ENCODE measurements at places on chromosomes 16 and 17. TPM values are rescaled to one million over a fixed set of nuclear protein-coding genes. Genes with fewer than 3 reads are reported as not detected.

- H3K4me1 ChIP-seq: peaks cover 11% of the 10 kb centered on the region
- no peaks in the 10 kb centered on the region for H3K36me3 ChIP-seq
- no peak for DNase-seq
Measured at GRCh38 chr16:52573365-52574299, 26.7 kb upstream of the TOX3 start.

GRCh38 chr16:28193530-28194423, 18.0 kb downstream of the XPO6 start:
- H3K36me3 ChIP-seq: peaks cover 13% of the 10 kb centered on the region
- H3K27ac ChIP-seq: no peak overlapping the region
- no peak overlapping the region for H3K4me3 ChIP-seq
- H3K4me1 ChIP-seq: peaks cover 21% of the 10 kb centered on the region
- no peaks in the 10 kb centered on the region for H3K27me3 ChIP-seq
- DNase-seq: no peak

GRCh38 chr17:78069695-78070094, 58.9 kb downstream of the TMC6 start:
- H3K36me3 ChIP-seq: peaks cover 20% of the 10 kb centered on the region
- no peak overlapping the region for H3K4me3 ChIP-seq
- H3K27ac ChIP-seq: no peak overlapping the region
- DNase-seq: no peak
- H3K27me3 ChIP-seq: no peaks in the 10 kb centered on the region

GRCh38 chr16:19389246-19389645, 28.4 kb upstream of the TMC5 start:
- H3K27me3 ChIP-seq: peaks cover 20% of the 10 kb centered on the region
- H3K27ac ChIP-seq: no peak overlapping the region
- no peak overlapping the region for H3K4me3 ChIP-seq

- no peaks in the 10 kb centered on the region for H3K27me3 ChIP-seq
- no peaks in the 10 kb centered on the region for H3K4me1 ChIP-seq
- no peak for DNase-seq
- H3K27ac ChIP-seq: peak overlapping the region; percentile 76
Measured at GRCh38 chr17:41627316-41628072, 3.1 kb upstream of the KRT17 start.

GRCh38 chr17:38873640-38874380, 4.0 kb downstream of the LASP1 start:
- peak overlapping the region; percentile 93 for H3K4me3 ChIP-seq
- no peak for DNase-seq
- H3K36me3 ChIP-seq: peaks cover 2% of the 10 kb centered on the region

GRCh38 chr17:48484850-48485249, 46.0 kb downstream of the HOXB1 start:
- no peak overlapping the region for H3K27ac ChIP-seq
- H3K36me3 ChIP-seq: no peaks in the 10 kb centered on the region
- peaks cover 79% of the 10 kb centered on the region for H3K27me3 ChIP-seq
- no peak for DNase-seq
- no peak overlapping the region for H3K4me3 ChIP-seq

DNA sequence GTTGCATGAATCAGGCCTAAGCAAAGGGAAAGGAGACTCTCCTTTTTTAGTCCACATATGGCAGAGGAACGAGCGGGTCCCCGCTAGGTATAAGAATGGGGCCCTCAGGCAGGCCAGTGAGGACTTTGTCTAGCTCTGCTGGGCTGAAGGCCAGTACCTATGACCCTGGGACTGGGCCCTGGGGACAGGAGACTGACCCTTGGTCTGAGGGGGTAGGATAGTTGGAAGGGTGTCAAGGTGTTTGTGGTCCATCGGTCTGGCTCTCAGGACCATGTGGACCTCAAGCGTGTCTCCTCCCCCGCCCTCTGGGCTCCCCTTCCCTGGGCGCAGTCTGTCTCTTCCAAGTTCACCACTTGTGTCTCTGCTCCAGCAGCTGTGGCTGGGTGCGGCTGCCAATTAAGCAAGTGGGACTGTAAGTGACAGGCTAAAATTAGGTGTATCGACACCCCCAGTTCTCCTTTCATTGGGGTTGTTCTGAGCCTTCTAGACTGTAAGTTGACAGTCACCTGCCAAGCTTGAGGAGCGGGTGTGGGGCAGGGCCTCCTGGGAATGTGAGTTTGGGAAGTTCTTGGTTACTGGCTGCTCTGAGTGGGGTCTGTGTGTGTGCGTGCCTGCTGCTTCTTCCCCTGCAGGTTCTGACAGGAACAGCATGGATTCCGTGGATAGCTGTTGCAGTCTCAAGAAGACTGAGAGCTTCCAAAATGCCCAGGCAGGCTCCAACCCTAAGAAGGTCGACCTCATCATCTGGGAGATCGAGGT, 24.5 kb downstream of the AKAP1 start:
- H3K4me3 ChIP-seq: no peak overlapping the region
- no peak overlapping the region for H3K27ac ChIP-seq
- H3K36me3 ChIP-seq: peaks cover 3% of the 10 kb centered on the region
- H3K4me1 ChIP-seq: peaks cover 18% of the 10 kb centered on the region
- no peaks in the 10 kb centered on the region for H3K27me3 ChIP-seq

GRCh38 chr17:5254903-5255521, 20.4 kb upstream of the SCIMP start:
- peaks cover 5% of the 10 kb centered on the region for H3K4me1 ChIP-seq
- no peaks in the 10 kb centered on the region for H3K36me3 ChIP-seq
- no peak overlapping the region for H3K27ac ChIP-seq
- no peak overlapping the region for H3K4me3 ChIP-seq
- no peak for DNase-seq

- no peaks in the 10 kb centered on the region for H3K4me1 ChIP-seq
- DNase-seq: no peak
- no peak overlapping the region for H3K27ac ChIP-seq
- peaks cover 38% of the 10 kb centered on the region for H3K27me3 ChIP-seq
- no peak overlapping the region for H3K4me3 ChIP-seq
Measured at GRCh38 chr16:88541831-88542616, 28.2 kb upstream of the ZC3H18 start.

DNA sequence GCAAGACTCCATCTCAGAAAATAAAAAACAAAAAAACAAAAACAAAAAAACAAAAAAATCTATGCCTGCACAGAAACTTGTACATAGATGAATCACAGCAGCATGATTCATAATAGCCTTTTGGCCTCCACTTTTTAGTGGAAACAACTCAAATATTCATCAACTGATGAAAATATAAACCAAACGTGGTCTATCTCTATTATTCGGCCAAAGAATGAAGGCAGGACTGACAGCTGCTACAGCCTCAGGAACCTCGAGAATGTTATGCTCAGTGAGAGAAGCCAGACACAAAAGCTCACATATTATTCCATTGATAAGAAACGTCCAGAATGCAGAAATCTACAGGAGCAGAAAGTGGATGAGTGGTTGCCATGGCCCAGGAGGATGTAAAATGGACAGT, 19.8 kb downstream of the PPL start:
- DNase-seq: no peak
- no peaks in the 10 kb centered on the region for H3K4me1 ChIP-seq
- H3K36me3 ChIP-seq: no peaks in the 10 kb centered on the region
- no peak overlapping the region for H3K4me3 ChIP-seq

DNA sequence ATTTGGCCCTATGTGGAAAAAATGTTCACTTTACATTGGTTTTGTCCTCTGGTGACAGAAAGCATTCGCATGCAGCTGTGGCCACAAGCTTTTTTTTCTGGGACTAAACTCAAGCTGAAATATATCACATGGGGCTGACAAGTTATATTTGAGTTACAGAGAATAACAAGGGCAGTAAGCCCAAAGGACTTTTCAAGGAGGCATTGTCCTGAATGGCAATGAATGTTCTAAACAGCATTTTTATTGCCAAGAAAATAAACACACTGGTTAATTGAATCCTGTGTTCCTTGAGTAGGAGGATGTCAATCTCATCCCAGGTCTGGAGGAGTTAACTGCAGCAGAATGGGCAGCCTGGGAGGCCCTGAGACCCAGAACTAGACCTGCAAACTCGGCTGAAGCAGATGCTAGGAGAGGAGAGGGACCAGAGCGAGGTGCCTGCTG, 114.5 kb downstream of the COPRS start:
- no peaks in the 10 kb centered on the region for H3K36me3 ChIP-seq
- no peak overlapping the region for H3K27ac ChIP-seq
- no peak for DNase-seq

- H3K27me3 ChIP-seq: no peaks in the 10 kb centered on the region
- H3K4me3 ChIP-seq: no peak overlapping the region
- H3K36me3 ChIP-seq: peaks cover 13% of the 10 kb centered on the region
- H3K27ac ChIP-seq: no peak overlapping the region
Measured at GRCh38 chr17:36525113-36525512, 9.6 kb downstream of the MYO19 start.

DNA sequence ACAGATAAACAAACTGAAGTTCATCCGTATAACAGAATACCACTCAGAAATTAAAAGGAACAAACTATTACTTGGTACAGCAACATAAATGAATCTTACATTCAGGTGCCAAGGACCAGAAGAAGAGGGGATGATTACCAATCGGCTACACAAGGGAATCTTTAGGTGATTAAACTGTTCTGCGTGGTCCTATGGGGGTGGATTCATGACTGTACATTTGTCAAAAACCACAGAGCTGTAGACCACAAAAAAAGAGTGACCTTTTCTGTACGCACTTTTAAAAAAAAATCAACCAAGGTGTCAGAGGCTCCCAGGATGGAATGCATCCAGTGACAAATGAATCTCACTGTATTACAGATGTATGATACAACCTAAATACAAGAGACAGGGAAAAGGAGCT, 110.8 kb downstream of the CDYL2 start:
- no peak overlapping the region for H3K27ac ChIP-seq
- DNase-seq: no peak
- H3K36me3 ChIP-seq: no peaks in the 10 kb centered on the region
- no peak overlapping the region for H3K4me3 ChIP-seq
- no peaks in the 10 kb centered on the region for H3K4me1 ChIP-seq
- peaks cover 47% of the 10 kb centered on the region for H3K27me3 ChIP-seq

DNA sequence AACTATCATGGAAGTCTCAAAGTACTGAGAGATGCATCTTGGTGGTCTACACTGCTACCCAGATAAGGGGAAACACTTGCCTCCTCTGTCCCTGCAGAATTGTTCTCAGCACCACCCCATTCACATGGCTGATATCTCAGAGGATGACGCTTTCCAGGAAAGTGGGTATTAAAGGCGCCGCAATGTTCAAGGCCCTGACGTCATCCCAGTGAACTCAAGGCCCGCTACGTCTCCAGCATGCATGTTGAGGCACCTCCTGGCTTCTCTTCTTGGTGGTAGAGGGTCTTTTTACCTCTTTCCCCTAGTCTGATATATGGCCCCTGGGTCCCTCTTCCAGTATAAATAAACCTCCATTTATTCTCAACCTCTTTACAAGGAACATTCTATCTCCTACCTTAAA, 1.0 kb downstream of the OR1A1 start:
- H3K27ac ChIP-seq: no peak overlapping the region
- H3K36me3 ChIP-seq: no peaks in the 10 kb centered on the region
- DNase-seq: no peak
- peaks cover 32% of the 10 kb centered on the region for H3K27me3 ChIP-seq
- H3K4me1 ChIP-seq: no peaks in the 10 kb centered on the region
- H3K4me3 ChIP-seq: no peak overlapping the region

DNA sequence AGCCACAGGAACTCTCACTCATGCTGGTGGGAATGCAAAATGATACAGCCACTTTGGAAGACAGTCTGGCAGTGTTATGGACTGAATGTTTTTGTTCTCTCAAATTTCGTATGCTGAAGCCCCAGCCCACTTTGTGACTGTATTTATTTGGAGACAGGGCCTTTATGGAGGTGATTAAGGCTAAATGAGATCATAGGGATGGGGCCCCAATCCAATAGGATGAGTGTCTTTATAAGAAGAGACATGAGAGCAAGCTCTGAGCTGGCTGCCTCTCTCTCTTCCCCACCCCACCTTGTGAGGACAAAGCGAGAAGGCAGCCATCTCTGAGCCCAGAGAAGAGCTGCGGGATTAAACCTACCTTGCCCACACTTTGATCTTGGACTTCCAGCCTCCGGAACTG, 21.9 kb upstream of the RAI1 start:
- no peak overlapping the region for H3K4me3 ChIP-seq
- H3K27me3 ChIP-seq: no peaks in the 10 kb centered on the region
- H3K4me1 ChIP-seq: peaks cover 24% of the 10 kb centered on the region
- no peak for DNase-seq
- peaks cover 3% of the 10 kb centered on the region for H3K36me3 ChIP-seq
- no peak overlapping the region for H3K27ac ChIP-seq

DNA sequence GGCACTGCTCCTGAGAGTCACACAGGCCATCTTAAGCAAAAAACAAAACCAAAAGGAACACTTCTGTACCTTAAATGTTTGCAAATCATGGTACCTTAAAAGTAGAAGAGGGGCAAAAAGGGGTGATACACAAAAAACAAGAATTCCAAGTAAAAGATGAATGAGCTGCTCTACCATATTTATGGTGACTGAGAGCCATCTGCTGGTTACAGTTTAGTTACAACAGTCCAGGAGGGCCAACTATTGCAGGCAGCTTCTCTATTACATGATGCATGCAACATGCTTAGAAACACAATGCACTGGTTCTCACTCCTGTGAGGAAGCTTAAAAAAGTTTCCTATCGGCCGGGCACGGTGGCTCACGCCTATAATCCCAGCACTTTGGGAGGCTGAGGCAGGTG, 53.5 kb downstream of the STX8 start:
- peaks cover 5% of the 10 kb centered on the region for H3K36me3 ChIP-seq
- H3K27me3 ChIP-seq: no peaks in the 10 kb centered on the region
- peaks cover 33% of the 10 kb centered on the region for H3K4me1 ChIP-seq
- DNase-seq: peak; percentile 10
- no peak overlapping the region for H3K4me3 ChIP-seq
- no peak overlapping the region for H3K27ac ChIP-seq

GRCh38 chr16:59719121-59719520, 985.0 kb upstream of the GOT2 start:
- no peaks in the 10 kb centered on the region for H3K27me3 ChIP-seq
- no peak overlapping the region for H3K27ac ChIP-seq
- no peaks in the 10 kb centered on the region for H3K36me3 ChIP-seq
- no peak overlapping the region for H3K4me3 ChIP-seq

GRCh38 chr17:82870091-82870491, 30.3 kb upstream of the ZNF750 start:
- H3K4me1 ChIP-seq: peaks cover 21% of the 10 kb centered on the region
- peak overlapping the region; percentile 37 for H3K27ac ChIP-seq
- H3K36me3 ChIP-seq: peaks cover 6% of the 10 kb centered on the region
- DNase-seq: no peak
- no peaks in the 10 kb centered on the region for H3K27me3 ChIP-seq

- peaks cover 61% of the 10 kb centered on the region for H3K4me1 ChIP-seq
- peak overlapping the region; percentile 70 for H3K27ac ChIP-seq
- H3K36me3 ChIP-seq: peaks cover under 1% of the 10 kb centered on the region
- H3K4me3 ChIP-seq: peak overlapping the region; percentile 33
- DNase-seq: no peak
Measured at GRCh38 chr17:5895276-5895675, 174.9 kb upstream of the WSCD1 start.

- H3K4me1 ChIP-seq: peaks cover 31% of the 10 kb centered on the region
- H3K36me3 ChIP-seq: no peaks in the 10 kb centered on the region
- peak overlapping the region; percentile 52 for H3K27ac ChIP-seq
Measured at GRCh38 chr17:42246515-42246914, 29.7 kb downstream of the STAT5B start.

GRCh38 chr17:17027442-17028058, 14.7 kb upstream of the MPRIP start:
- H3K4me3 ChIP-seq: no peak overlapping the region
- DNase-seq: no peak
- peaks cover 37% of the 10 kb centered on the region for H3K4me1 ChIP-seq
- H3K36me3 ChIP-seq: no peaks in the 10 kb centered on the region
- H3K27ac ChIP-seq: no peak overlapping the region
- no peaks in the 10 kb centered on the region for H3K27me3 ChIP-seq

PRCD gene
- 0.75 TPM for total RNA-seq

SLFN13 gene
- total RNA-seq: 10.0 TPM

SLFN14 gene
- total RNA-seq: not detected

TEKT5 gene
- total RNA-seq: 0.25 TPM

KRT32 gene
- not detected for total RNA-seq

ARHGDIG gene
- total RNA-seq: 2.0 TPM

TXNDC17 gene
- total RNA-seq: 112 TPM

RAMP2 gene
- 6.5 TPM for total RNA-seq

C16orf46 gene
- total RNA-seq: 2.1 TPM

KRTAP4-1 gene
- total RNA-seq: not detected

SLC47A2 gene
- not detected for total RNA-seq

Measured in neural crest cell (in vitro differentiated cells).